ENCODE measurements at places on chromosomes 16 and 17. TPM values are rescaled to one million over a fixed set of nuclear protein-coding genes. Genes with fewer than 3 reads are reported as not detected.

C17orf113 gene
- polyA plus RNA-seq: 4.7 TPM

ZPBP2 gene
- polyA plus RNA-seq: not detected

KIF2B gene
- polyA plus RNA-seq: not detected

KRTAP9-4 gene
- not detected for polyA plus RNA-seq

DNA sequence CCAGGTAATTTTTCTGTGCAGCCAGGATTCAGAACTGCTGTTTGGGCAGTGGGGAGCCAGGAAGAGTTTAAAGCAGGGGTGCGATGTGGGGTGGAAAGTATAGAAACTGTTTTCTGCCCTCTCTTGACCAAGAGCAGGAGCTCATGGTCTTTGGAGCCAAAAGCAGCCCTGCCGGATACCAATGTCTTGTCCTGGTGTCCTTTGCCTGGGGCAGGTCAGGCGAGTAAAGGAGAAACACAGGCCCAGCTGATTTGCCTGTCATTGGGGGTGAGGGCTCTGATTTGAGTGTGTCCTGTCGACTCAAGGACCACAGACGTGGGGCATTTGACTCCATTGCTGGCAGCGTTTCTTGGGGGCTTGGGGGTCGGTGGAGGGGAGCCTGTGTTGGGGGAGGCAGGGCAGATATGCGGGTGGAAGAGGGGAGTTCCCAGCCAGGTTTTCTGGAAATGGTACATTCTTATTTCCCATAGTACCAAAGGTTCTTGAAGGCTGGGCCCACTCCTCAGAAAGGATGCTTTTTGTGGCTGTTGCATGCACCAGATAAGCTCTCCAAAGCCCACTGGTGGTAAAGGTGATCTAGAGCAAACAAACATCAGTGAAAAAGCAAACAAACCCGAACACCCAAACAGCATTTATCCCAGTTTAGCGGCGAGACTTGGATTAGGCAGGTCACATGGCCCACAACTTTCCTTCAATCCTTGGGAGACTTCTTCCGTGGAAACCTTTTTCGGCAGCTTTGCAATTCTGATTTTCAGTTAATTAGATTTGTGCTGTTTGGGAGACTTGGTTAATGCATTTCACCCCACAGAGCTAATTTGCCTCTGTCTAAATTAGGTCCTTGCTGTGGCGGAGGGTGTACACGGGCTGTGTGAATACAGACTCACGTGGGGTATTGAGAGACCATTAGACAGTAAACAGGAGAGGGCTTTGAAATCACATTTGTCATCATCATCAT is 59.0 kb downstream of the MSI2 start:
- no peaks in the 10 kb centered on the region for H3K36me3 ChIP-seq
- no peak overlapping the region for H3K27ac ChIP-seq
- no peak overlapping the region for H3K4me3 ChIP-seq
- H3K4me1 ChIP-seq: peaks cover 5% of the 10 kb centered on the region

DNA sequence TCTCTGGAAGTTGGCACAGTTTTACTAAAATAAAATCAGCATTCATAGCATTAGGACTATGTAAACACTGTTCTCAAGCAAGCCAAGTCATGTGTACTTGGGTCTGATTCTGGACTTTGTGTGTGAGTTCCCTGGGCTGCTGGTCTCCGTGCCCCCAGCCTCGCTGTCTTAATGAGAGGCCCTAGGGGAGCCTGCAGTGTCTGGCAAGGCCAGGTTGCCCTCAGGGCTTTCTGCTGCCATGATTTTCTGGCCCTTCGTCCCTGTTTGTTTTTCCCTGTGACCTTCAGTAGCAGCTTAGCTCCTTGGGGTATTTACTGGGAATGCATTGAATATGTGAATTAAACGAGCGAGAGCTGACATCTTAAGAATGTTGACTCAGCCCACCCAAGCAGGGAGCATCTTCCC is 161.8 kb downstream of the RPTOR start:
- no peaks in the 10 kb centered on the region for H3K36me3 ChIP-seq
- no peak for DNase-seq
- no peak overlapping the region for H3K27ac ChIP-seq
- no peaks in the 10 kb centered on the region for H3K4me1 ChIP-seq

DNA sequence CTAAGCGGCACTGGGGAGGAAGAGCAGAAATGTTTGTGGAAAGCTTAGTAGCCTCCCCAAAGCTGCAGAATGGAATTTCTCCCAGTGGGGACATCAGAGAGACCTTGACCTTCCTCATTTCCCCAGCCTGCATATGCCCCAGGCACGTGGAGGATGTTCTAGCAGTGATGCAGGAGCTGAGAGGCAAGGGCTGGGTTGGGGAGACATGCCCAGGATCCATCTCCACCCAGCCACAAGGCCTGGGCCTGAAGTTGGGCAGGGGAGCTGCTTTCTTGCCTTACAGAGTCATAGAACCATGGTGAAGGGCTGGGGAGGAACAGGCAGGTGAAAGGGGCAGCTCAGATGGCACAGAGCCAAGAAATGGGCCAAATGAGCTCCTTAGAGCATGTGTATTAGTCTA is 104.0 kb downstream of the TMEM132E start:
- no peaks in the 10 kb centered on the region for H3K36me3 ChIP-seq
- H3K4me3 ChIP-seq: no peak overlapping the region
- H3K4me1 ChIP-seq: no peaks in the 10 kb centered on the region
- H3K27ac ChIP-seq: no peak overlapping the region
- no peak for DNase-seq

DNA sequence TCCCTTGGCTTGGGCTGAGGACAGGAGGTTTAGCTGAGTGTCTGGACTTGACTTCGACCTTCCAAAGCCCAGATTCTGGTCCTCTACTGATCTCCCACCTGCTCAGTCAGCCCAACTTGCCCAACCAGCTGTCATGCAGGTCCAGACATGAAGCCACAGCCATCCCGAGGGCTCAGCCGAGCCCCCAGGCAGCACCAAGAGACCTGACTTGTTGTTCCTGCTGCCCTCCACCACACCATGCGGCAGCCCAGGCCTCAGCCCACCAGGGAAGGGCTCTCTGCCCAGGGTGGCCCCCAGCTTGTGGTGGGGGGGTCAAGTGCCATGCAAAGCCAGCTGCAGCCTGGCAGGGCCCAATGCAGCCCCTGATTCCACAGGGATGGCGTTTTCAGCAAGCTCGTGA is 17.2 kb upstream of the CACNG4 start:
- no peak overlapping the region for H3K27ac ChIP-seq
- no peak for DNase-seq
- H3K4me1 ChIP-seq: no peaks in the 10 kb centered on the region
- no peaks in the 10 kb centered on the region for H3K36me3 ChIP-seq
- H3K4me3 ChIP-seq: no peak overlapping the region

GRCh38 chr17:57165754-57166153 is 80.7 kb downstream of the AKAP1 start:
- no peaks in the 10 kb centered on the region for H3K36me3 ChIP-seq
- no peaks in the 10 kb centered on the region for H3K4me1 ChIP-seq
- no peak overlapping the region for H3K27ac ChIP-seq
- no peaks in the 10 kb centered on the region for H3K27me3 ChIP-seq
- no peak overlapping the region for H3K4me3 ChIP-seq

- H3K36me3 ChIP-seq: no peaks in the 10 kb centered on the region
- H3K4me1 ChIP-seq: no peaks in the 10 kb centered on the region
- no peak overlapping the region for H3K27ac ChIP-seq
- H3K27me3 ChIP-seq: no peaks in the 10 kb centered on the region
- DNase-seq: no peak
- no peak overlapping the region for H3K4me3 ChIP-seq
These were observed 937.8 kb downstream of the KCNJ2 start for GRCh38 chr17:71107136-71107535.

DNA sequence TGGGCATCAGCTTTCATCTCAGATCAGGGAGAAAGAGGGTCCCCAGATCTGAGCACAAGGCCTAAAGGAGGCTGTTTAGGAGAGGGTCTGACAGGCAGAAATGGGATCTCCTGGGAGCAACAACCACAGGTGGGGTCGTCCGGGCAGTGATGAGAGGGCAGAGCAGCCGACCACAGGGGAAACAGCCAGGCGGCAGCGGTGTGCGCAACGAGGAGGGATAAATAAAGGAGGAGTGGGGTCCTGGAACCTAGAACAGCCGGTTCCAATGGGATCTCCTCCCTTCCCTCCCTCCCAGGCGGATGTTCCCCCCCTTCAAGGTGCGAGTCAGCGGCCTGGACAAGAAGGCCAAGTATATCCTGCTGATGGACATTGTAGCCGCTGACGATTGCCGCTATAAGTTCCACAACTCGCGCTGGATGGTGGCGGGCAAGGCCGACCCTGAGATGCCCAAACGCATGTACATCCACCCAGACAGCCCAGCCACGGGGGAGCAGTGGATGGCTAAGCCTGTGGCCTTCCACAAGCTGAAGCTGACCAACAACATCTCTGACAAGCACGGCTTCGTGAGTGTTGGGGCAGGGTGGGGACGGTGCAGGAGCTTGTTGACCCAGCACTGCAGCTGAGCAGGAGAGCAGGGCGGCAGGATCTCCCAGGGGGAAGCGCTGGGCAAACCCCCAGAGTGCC is 1.9 kb downstream of the TBX2 start:
- peak; percentile 29 for DNase-seq
- peak overlapping the region; percentile 63 for H3K4me3 ChIP-seq
- peaks cover 22% of the 10 kb centered on the region for H3K36me3 ChIP-seq
- H3K27ac ChIP-seq: peak overlapping the region; percentile 72

DNA sequence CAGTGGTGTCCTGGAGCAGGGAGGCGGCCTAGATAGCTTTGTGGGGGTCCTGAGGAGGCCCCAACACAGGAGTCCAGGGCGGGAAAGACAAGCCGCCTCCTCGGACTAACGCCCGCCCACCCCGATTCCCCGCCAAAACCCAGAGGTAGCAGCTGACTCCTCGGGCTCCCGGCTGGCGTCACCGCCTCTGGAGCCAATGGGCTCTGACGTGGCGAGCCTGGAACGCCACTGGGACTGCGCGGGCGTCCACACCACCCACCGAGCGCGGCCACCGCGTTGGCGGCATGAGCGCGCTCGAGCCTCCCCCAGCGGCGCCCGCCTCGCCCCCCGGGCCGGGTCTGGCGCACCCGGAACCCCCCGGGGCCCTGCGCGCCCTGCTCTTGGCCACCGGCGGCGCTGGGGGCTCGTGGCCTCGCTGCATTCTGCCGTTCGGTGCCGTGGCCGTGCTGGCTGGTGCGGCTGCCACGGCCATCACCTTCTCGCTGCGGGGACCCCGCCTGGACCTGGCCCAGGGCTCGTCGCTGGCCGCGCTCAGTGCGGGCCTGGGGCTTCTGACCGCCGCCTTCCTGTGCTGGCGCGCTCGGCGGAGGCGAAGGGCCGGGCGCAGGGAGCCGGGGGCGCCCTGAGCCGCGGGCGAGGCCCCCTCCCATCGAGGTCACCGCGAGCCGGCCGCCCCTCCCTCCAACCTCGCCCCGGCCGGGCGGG is 3.4 kb upstream of the NTN3 start:
- H3K36me3 ChIP-seq: no peaks in the 10 kb centered on the region
- peak; percentile 76 for DNase-seq
- H3K27me3 ChIP-seq: no peaks in the 10 kb centered on the region
- H3K4me3 ChIP-seq: peak overlapping the region; percentile 38
- peaks cover 33% of the 10 kb centered on the region for H3K4me1 ChIP-seq

GRCh38 chr17:48335858-48336500 is 94.0 kb downstream of the SKAP1 start:
- H3K4me1 ChIP-seq: no peaks in the 10 kb centered on the region
- no peak overlapping the region for H3K4me3 ChIP-seq
- no peak overlapping the region for H3K27ac ChIP-seq
- no peaks in the 10 kb centered on the region for H3K36me3 ChIP-seq

- H3K4me3 ChIP-seq: no peak overlapping the region
- peaks cover 42% of the 10 kb centered on the region for H3K27me3 ChIP-seq
- H3K27ac ChIP-seq: no peak overlapping the region
- no peak for DNase-seq
These were observed 3.7 kb upstream of the SCNN1B start for GRCh38 chr16:23298290-23298915.

GRCh38 chr17:34423978-34424813 is 61.2 kb upstream of the CCL1 start:
- no peaks in the 10 kb centered on the region for H3K4me1 ChIP-seq
- no peaks in the 10 kb centered on the region for H3K36me3 ChIP-seq
- H3K27ac ChIP-seq: no peak overlapping the region
- DNase-seq: no peak
- peaks cover 55% of the 10 kb centered on the region for H3K27me3 ChIP-seq

DNA sequence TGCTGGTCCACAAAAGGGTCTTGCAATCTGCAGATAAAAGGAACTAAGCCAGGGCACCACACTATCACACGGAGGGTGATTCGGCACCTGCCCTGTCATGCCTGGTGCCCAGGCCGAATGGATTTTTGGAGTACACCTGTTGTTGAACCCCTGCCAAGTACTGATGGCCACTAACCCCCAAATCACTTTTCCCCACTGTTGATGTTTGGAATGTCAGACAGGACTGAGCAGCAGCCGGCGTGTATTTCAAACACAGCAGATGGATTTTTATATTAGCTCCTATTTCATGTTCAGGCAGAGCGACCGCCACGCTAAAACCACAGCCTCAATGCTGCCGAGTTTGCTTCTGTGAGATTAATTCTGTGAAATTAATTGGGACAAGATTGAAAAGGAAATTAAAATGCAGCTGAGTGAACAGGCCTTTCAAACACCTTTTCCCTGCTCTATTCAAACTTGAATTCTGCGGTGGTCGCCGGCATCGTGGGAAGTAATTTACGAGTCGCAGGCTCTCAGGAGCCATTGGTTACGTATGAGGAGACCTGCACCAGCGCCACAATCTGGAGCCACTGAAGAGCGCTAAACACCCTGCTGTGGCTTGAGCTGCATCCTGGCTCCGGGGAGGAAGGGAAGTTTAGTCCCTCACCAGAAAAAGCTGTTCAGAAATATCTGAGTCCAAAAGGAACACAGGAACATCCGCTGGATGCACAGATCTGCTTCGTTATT is 48.5 kb downstream of the SNX11 start:
- H3K4me1 ChIP-seq: no peaks in the 10 kb centered on the region
- H3K4me3 ChIP-seq: no peak overlapping the region
- no peak overlapping the region for H3K27ac ChIP-seq
- peaks cover 18% of the 10 kb centered on the region for H3K27me3 ChIP-seq

DNA sequence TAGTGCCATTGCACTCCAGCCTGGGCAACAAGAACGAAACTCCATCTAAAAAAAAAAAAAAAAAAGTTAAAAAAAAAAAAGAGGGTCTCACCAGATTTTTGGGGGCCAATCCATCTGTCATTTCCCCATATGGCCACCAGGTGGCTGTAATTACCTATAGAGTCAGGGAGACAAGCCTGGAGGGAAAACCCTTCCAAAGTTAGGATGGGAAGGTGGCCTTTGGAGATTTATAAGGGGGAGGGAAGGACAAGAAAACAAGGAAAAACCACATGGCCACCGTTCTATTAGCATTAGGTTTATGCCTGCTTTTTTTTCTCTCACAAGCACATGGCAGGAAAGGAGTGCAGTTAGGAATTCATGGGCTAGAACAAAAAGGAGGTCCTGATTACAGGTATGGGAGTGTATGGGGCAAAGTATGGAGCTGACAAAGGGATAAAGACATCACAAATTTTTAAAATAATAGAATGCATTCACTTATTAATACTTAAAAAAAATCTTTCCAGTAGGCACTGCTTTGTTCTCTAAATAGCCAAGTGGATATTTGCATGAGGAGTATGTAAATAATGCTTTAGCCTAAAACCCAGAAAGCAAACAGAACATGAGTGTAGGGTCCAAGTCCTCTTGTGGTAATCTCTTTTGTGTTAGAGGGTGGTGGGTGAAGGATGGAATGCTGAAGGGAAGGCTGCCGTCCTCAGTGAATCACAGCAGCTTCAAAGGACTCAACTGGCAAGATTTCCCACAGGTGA is 5.1 kb downstream of the CYB5D1 start:
- peak; percentile 64 for DNase-seq
- no peaks in the 10 kb centered on the region for H3K4me1 ChIP-seq
- H3K36me3 ChIP-seq: peaks cover 4% of the 10 kb centered on the region
- no peak overlapping the region for H3K4me3 ChIP-seq
